ENCODE measurements at places on chromosomes 5 and 9. TPM values are rescaled to one million over a fixed set of nuclear protein-coding genes. Genes with fewer than 3 reads are reported as not detected.

DNA sequence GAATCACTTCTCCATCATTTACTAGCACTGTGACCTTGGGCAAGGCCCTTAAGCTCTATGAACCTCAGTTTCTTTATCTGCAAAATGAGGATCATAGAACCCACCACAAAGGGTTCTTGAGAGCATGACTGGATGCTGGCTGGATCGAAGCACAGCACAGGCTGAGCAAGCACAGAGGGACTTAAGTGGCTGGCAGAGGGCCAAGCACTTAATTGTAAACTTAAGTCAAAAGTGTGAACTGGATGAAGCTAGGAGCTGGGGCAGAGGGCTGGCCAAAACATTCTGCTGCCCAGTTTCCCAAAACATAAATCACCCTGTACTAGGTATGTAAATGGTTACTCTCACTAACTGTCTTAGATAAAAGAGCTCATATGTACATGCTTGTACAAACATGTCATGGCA, 112.3 kb upstream of the WWC1 start:
- DNase-seq, result no peak

- peak; percentile 38 for DNase-seq
Measured at GRCh38 chr5:109877670-109878045, 187.9 kb downstream of the MAN2A1 start.

DNA sequence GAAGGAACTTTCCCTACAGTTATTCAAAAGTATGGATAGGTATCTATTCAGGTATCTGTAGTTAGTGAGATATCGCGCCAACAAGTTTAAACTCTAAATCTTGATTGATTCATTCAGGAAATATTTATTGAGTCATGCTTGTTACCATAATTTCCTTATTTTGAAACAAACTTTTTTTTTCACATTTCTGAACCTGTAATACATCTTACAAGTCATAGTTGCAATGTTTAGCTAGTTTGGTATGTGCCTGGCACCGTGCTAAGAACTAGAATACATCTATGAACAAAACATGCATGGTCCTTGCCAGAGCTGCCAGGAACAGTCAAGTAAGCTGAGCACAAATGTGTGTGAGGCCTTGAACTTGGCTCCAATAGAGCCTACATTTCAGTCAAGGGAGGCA, 226.4 kb downstream of the PCSK5 start:
- DNase-seq, result no peak

DNA sequence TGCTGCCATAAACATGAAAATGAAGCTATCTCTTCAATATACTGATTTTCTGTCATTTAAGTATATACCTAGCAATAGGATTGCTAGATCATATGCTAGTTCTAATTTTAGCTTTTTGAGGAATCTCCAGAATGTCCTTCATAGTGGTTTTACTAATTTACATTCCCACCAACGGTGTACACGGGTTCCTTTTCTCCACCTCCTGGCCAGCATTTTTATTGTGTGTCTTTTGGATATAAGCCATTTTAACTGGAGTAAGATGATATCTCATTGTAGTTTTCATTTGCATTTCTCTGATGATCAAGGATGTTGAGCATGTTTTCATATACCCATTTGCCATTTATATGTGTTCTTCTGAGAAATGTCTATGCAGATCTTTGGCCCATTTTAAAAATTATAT, 446.5 kb downstream of the GABRG2 start:
- DNase-seq, result peak; percentile 6

DNA sequence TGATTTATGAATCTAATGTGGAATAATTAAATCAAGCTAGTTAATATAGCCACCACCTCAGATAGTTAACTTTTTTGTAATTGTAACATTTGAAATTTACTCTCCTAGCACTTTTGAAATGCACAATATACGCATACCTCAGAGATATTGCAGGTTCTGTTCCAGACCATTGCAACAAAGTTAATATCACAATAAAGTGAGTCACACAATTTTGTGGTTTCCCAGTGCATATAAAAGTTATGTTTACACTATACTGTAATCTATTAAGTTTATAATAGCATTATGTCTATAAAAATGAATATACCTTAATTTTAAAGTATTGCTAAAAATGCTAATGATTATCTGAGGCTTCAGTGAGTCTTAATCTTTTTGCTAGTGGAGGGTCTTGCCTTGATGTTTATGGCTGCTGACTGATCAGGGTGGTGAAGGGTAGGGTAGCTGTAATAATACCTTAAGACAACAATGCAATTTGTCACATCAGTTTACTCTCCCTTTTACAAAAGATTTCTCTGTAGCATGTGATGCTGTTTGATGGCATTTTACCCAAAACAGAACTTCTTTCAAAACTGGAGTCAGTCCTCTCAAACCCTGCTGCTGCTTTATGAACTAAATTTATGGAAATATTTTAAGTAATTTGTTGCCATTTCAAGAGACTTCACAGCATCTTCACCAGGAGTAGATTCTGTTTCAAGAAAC, 235.1 kb upstream of the ADAMTSL1 start:
- peak; percentile 32 for DNase-seq

GRCh38 chr9:15697446-15697851, 144.6 kb downstream of the CCDC171 start:
- DNase-seq, result peak; percentile 83

DNA sequence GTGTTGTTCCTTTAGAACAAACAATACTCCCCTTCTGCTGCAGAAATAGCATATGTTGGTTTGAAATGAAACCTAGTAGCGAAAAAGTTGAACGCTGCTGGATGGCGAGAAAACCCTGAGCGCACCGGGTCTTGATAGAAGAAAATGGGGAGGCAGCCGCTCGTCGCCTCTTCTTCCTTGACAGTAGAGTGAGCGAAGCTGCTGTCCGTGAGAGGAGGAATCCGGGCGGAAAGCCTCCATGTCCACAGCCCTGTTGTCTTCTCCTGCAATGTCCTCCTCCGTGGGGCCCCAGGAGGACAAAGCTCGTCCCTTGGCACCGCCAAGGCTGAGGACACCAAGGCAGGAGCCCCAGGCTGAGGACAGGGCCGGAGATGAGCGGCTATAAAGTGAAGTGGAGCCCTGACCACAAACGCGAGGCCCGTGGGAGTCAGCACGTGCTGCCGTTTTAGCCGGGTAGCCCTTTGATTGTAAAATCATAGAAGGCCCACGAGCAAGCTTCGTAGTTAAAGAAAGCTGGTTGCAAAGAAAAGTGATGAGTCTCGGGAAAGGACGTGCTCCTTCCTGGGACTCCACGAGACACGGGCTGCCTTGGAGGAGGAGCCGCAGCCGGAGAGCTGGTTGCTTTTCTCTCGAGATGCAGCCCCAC, 35.6 kb downstream of the MRPL36 start:
- no peak for DNase-seq

DNA sequence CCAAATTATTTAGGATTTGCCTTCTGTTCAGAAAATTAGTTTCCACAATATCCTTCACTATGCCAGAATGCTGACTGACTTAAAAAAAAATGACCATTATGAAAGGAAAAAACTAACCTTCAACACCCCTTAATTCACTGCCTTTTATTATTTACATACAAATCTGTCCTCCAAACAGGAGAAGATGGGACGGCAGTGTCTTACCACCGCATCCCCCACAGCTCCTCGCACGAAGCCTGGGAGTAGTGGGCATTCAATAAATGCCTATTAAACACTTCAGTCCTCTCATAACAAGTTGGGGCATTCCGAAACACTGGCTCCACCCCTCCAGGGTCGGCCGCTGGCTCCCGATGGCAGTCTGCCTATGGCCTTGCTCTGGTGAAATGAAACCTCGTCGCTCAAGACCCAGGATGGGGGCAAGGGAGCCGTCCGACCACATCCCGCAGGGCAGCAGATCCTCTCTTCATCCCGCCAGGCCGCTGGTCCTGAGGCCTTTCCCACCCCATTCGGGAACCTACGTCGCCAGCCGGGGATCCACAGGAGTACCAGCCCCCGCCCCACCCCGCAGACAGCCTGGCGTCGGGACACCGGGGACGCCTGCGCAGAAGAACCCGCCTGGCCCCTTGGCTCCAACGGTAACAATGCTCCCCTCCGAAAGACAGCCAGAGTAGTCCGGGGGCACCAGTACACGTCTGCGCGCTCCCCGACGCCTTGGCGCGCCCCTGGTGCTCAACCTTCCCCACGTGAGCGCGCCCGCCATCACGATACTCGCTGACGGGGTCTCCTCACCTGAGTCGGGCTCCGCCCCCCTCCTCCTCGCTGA, 613 bp downstream of the ZBTB5 start:
- DNase-seq, result no peak

DNA sequence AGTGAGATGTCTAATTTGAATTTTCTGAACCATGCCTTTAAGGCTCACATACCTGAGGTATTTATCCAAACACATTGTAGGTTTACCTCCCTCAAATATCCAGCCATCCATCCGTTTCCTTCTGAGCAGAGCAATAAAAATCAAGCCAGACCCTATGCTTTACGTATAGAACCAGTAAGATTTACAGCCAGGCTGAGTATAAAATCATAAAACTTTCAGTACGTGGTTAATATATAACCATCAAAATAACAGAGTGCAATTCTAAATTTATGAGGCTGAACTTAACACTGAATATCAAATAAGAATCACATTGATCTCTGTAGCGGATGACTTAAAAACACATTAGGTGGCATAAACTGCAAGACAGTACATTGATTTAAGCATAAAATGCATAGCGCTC, 877.9 kb upstream of the WWC1 start:
- DNase-seq, result no peak

- DNase-seq, result peak; percentile 46
Measured at GRCh38 chr9:124839612-124840299, 13.5 kb upstream of the WDR38 start.

DNA sequence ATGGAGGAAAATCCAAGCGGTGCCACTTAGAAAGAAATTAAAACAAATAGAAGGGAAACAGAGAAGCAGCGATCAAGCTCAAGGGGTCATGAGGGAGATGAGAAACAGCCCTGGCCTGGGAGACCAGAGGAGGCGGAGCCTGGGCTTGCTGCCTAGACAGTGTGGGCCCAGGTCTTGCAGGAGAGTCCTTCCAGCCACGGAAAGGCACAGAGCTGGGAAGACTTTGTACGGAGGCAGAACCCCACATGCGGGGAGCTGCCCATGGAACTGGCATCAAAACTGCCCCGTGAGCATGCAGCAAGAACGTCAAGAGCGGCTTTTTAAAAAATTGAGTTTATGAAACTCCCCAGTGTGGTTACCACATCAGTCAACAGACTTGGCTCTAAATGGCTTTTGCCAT, 119.4 kb downstream of the IRX1 start:
- no peak for DNase-seq

- DNase-seq, result no peak
Measured at GRCh38 chr5:50967563-50968355, 301.3 kb downstream of the PARP8 start.

DNA sequence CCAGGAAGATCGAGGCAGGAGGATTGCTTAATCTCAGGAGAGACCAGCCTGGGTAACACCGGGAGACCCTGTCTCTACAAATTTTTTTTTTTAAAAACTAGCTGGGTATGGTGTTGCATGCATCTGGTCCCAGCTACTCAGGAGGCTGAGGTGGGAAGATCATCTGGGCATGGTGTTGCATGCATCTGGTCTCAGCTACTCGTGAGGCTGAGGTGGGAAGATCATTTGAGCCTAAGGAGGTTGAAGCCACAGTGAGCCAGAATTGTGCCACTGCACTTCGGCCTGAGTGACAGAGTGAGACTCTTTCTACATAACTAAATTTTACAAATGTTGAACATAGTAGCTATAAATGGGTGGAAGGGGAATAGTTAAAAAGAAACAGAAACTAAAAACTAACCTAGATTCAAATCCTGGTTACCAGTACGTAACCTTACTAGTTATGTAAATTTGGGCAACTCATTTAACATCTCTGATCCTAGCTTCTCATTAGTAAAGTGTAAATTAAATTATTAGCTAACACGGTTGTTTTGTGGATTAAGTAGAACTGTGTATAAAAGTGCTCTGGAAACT, 41.7 kb downstream of the TMEM161B start:
- no peak for DNase-seq

DNA sequence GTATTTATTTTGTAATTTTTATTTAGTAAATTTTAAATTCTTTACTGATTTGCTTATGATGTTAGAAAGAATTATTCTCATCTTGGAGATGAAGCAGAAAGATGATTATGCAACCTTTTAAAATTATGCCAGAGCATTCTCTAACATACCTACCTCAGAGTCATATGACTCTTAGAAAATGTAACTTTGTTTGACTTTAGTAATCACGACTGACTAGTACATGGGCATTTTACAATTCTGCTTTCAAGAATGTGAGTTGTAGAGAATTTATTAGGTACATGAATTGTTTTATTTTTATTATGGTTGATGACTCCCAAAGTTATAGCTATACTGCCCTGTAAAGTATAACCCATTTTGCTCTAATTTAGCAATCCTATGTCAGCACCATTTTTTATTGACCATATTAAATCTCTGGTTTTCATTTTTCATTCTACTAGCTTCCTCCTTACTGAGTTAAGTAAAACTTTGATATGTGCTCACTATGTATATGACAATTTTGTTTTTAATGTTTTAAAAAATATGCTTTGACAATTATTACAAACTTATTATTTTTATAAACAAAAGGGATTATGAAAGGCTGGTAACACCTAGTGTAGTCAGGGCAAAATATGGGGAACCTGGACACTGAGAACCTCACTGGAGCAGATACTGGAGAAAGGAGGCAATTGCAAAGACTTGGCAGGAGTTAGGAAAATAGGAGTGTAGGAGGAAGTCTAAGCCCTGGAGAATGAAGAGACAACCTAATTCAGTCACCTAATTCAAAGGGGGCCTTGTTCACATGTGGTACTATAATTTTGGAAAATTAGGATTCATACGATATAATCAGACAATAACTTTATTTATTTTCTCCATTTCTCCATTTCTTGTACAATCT, 249.7 kb upstream of the DAB2 start:
- no peak for DNase-seq

GRCh38 chr5:90852531-90852930, 293.9 kb downstream of the ADGRV1 start:
- DNase-seq, result no peak

GRCh38 chr9:119160551-119160950, 208.7 kb downstream of the BRINP1 start:
- DNase-seq, result no peak

The FAM81B gene
- not detected for total RNA-seq

The BRD3OS gene
- 29.1 TPM for total RNA-seq

The SCGB3A2 gene
- not detected for total RNA-seq

The PNPLA7 gene
- total RNA-seq, result 0.36 TPM

The GPR151 gene
- not detected for total RNA-seq

The COL15A1 gene
- 0.09 TPM for total RNA-seq

The MYO10 gene
- 9.4 TPM for total RNA-seq

The C5orf52 gene
- total RNA-seq, result not detected

The PCDHA6 gene
- total RNA-seq, result 0.69 TPM

The NXNL2 gene
- total RNA-seq, result 1.2 TPM

The CCNG1 gene
- total RNA-seq, result 193 TPM

The HRH2 gene
- 0.88 TPM for total RNA-seq

All from A172 (cell line).